ENCODE measurements at places on chromosomes 6 and 20.

DNA sequence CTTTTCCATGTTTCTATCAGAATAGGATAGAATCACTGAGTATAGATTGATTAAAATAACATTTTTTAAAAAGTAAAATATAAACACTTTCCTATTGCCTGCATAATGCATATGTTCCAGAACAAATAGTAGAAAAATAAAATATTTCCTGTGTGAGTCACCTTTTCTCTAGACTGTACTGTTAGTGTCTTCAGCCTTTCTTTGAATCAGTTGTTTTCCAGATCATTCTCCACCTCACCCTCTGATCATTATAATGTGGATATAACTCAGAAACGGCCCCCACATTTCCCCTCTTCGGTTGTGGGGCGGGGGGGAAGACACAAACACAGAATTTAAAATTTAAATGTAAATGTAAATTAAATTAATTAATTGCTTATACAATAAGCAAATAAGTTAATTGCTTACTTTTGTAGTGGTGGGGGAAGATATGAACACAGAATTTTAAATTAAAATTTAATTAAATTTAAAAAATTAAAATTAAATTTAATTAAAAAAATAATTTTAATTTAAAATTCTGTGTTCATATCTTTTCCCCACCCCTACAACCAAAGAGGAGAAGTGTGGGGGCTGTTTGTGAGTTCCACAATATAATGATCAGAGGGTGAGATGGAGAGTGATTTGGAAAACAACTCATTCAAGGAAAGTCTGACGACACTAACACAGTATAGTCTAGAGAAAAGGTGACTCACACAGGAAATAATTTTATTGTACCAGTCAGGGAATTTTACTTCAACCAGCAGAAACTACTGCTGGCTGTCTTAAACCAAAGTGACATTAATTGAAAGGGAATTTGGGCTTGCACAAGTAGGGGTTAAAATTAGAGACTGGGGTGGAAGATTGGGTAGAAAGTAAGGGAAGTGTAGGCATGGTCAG, 37.1 kb upstream of the PROKR2 start:
- DNase-seq: no peak

DNA sequence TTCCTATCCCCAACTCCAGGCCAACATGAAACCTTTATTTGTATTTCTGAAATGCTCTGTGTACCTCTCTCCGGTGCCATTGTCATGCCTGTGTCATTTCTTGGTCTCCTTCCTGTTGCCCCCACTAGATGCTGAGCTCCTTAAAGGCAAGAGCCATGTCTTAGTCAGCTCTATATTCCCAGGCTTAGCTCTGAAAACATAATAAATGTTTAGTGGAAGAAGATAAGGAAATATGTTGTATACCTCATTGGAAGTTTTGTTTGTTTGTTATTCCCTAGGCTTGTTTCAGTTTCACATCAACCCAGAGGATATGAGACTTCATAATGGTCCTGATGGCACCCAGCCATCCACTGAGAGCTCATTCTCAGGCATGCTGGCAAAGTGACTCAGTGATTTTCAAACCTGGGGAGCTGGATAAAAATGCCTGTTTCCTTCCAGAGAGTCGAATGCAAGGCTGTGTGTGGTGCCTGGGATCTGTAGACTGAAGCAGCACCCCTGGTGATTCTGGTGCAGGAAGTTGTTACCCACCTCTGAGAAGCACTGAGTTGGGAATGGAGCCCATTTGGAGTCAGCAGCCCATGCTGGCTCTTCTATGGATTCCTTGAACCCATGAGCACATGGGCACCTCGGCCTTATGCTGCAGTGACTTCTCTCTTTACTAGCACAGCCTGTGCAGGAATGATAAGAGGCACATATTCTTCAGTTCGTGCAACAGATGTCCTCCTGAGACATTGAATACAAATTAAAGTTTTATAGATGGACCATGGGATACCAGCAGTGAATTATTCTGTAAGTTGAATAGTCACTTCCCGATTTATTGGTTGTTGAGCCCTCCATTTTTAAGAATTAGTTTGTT, 205.2 kb downstream of the FARS2 start:
- DNase-seq: no peak

- no peak for DNase-seq
Measured at GRCh38 chr6:167968091-167968490, 29.4 kb upstream of the KIF25 start.

DNA sequence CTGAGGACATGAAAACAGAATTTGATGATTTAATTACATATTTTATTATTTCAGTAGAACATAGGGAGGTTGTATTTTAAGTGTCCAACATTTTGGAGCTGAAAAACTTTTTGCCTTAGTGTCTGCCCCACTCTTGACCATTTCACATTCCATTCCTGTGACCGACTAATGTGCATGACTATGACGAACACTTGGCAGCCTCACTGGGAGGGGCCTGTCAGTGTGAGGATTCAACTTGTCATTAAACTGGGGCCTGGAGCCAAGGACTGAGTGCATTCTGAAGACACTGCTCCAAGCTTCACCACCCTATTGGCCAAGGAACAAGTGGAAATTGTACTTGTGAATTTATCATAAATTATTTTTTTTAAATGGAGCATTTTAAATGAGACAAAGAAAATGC, 661.3 kb downstream of the BCKDHB start:
- DNase-seq: no peak

DNA sequence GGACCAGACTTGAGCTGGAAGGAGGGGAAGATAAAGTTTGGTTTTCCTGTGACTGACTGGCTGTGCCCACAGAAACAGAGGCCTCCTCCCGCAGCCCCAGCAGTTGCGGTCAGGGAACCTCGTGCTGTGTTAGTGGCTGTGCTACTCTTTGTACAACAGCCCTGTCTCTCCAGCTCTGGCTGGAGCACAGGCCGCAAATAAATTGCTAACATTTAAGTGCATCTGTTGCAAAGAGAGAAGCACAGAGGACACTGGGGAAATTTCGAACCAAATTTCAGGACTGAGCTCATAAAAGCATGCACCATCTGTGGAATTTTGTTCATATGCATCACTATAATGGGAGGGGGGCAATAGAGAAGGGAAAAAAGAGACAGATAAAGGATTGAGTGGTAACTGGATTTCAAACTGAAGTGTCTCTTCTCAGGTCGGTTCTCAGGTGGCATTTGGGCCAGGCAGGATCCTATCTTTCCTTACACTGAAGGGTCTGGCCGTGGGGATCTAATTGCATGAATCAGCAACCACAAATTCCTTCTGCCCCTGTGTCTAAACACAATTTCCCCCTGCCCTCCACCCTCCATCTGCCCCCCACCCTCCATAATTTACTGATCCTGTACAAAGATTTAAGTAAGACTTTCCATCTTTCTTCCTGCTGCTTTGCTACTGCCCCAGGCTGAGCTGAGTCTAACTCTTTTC, 88.9 kb upstream of the ATXN1 start:
- DNase-seq: no peak

DNA sequence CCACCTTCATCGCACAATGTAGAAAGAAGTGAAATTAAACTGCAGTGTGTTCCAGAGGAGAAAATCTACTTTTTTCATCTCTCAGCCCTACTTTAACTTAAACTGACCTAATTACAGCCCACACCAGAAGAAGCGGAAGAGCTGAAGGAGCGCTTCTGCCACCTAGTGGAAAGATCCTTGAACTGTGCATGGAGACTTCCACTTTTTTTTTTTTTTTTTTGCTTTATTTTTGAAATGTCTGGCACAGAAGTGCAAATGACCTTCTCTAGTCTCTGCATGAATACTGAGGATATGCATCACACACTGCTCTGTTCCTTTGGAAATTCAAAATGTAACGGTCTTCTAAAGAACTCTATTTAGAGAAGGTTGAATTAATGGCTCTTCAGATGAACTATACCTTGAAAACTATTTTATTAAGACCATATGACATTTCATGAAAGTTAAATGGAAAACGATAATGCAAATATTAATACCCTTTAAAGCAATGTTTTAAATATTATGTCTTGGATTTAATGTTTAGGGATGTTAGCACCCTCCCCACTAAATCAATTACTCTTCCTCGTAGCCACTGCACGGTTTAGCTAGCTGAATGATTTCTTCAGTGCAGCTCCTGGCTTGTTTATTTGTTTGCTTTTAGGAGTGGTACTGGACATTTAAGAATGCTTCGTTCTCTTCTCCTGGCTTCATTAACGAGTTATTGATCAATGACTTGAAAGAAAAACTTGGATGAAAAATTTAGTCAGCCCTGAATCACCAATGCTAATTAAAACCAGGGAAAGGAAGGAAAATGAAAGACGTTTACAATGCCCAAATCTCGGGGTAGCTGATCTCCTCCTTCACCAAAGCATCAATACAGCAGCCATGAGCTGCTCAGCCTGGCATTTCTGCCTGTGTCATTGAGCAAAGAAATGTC, 569.6 kb upstream of the GJE1 start:
- no peak for DNase-seq

GRCh38 chr6:14252271-14252850, 134.8 kb downstream of the CD83 start:
- no peak for DNase-seq

DNA sequence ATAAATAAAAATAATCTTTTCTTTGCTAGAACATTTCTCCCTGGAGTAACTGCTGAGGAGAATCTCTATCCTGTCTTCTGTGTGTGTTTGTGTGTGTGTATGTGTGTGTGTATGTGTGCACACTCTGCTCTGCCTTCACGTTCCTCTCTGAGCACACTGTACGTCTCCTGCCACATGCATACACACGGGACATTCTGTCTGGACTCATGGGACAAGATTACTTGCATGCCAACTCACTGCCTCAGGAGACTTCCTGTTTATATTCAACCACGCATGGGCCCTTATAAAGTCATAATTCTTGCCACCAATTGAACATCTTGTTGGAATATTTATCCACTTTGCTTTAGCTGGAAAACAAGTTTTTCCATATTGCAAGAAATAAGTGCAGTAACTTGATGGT, 930.6 kb downstream of the KIF16B start:
- no peak for DNase-seq

All from D721Med (cell line).